ENCODE measurements at places on chromosomes 2 and 18.
A peak's percentile ranks its signal among the peaks of the same experiment; 100 is the strongest.

DNA sequence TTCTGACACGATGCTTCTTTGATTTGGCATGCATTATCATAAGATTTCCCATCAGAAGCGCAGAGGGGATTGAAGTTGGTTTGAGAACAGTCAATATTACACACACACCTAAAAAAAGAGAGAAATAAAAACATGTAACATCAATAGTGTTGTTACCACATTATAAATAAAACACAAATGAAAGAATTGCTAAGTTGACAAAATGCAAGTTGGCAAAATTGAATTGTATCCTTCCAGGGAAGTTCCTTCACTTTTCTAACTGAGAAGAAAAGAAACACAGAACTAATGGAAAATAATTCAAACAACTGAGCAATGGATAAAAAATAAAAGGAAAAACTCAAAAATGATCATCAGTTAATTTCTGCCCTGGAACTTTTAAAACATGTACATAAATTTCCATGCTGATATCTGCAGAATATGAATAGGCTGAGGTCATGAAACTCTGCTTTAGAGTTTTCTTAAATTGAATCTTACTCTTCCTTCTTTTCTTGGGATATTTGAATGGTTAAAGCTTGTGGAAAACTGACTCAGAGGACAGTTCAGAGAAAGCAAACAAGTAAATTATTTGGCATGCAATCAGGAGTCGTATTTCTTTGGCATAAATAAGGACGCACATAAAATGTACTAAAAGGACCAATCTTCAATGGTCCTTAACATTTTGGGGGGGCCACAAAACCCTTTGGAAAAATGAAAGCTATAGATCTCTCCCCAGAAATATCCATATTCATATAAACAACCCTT, 152.4 kb upstream of the CAVIN2 start:
- DNase-seq, result no peak

DNA sequence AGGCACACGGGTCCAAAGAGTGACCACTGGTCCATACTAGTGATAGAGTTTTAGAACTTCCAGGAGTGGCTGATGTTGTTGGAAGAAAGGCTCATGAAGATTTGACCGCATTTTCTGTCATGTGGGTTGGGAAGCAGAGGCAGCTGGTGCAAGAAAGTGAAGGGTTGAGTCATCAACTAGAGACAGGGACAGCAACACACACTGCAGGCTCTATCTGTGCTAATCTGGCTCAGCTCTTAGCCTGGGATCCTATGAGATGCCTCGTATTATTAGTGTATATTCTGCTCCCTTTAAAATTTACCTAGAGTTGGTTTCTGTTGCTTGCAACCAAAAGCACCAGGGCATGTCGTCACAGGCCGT, 2.5 kb upstream of the SH3RF3 start:
- DNase-seq, result no peak

DNA sequence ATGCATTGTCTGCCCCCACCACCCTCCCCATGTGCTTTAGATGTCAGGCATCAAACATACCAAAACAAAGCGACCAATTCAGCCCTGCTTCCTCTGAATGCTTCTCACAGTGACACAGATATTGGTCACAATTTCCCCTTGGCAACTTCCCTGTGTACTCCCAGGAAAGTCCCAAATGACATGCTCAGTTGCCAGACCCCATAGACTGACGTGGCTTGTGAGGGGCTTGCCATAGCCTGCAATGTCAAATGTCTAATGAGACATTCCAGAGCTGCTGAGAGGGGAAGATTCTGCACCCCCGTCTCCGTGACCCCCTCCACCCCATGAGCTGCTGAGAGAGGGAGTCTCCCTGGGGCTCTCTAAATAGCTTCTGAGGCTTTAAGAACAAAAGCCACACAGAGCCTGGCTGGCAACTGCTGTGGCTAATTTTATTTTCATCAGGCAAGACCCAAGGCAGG, 47.3 kb downstream of the RFTN2 start:
- no peak for DNase-seq

DNA sequence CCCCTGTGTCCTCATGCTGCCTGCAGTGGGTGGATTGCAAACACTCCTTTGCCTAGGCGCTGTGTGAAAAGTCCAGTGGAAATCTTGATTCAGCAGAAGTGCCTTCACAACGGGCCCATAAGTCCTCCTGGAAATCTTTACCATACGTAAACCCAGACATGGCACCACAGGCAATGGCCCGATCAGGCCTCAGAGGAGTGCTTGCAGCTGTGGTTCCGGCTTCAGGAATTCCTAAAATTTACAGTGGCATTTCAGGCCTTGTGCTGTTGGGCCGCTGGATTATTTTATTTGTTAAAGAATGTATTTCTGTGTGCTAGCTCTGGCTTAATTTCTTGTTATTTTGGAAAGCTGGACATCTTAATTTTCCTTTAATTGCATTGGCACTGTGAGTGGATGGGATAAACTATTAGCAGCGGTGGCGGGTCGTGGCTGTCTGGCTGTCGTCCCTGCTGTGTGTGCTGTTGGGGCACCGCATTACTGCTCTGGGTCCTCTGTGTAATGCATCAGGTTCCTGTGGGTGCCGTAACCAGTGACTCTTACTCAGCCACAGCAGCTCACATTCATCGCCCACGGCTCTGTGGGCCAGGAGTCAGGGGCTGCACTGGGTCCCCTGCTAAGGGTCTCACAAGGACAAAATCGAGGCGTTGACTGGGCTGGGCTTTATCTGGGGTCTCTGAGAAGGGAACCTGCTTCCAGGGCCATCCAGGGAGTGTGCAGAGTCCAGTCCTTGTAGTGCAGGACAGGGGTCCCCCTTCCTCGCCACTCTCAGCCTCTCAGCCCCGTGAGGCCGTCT, 73.1 kb downstream of the RTP5 start:
- no peak for DNase-seq

DNA sequence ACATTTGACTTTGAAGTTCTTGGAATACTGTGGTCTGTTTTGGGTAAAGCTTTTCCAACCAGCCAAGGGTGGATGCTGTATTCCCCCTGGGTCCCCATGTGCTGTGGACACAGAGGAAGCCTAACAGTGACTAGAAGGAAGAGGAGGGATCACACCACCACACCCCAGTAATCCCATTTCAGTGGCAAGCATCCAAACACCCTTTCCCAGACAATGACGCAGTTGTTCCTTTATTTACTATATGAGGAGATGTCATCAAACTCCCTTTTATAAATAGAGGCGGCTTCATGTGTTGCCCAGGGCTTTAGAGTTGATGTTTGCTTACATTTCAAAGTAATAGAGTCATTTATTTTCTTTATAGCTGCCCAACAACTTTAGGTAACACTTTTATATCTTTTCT, 959.4 kb upstream of the GYPC start:
- DNase-seq, result no peak

GRCh38 chr2:30332791-30333453, 101.6 kb downstream of the LBH start:
- DNase-seq, result no peak

DNA sequence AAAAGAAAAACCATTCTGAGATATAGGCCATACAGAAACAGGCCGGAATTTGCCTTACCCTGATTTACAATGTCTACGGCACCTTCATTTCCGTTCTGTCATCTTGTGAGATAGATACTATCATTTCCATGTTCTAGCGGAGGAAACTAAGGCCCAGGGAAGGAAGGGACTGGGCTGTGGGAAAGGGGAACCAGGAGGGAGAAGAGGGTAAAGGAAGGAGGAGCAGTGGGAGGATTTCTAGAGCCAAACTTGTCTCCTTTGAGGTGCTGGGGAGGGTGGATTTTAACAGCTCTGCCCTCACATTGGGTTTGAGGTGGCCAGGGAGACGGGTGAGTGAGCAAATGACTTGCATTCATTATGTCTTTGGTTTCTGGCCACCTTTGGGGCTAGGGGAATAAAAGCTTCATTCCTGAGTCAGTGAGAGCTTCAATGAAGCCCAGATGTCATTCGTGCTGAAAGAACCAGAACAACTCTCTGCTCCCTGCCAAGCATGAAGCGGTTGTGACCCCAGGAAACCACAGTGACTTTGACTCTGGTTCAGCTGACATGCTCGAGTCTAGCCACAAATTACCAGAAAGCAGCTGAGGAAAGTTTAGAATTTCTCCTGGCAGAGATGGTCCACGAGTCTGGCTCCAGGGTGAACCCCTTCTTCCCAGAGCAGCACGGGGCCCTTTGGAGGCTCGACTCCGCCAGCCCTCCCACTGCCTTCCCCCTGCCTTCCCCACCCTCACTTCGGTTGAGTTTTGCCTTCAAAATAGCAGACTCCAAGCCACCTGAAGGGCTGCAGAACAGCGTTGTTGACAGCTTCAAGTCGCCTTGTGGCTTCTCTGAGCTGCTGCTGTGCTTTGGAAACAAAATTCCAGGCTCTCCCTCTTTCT, 3.8 kb downstream of the ACTG2 start:
- peak; percentile 61 for DNase-seq

DNA sequence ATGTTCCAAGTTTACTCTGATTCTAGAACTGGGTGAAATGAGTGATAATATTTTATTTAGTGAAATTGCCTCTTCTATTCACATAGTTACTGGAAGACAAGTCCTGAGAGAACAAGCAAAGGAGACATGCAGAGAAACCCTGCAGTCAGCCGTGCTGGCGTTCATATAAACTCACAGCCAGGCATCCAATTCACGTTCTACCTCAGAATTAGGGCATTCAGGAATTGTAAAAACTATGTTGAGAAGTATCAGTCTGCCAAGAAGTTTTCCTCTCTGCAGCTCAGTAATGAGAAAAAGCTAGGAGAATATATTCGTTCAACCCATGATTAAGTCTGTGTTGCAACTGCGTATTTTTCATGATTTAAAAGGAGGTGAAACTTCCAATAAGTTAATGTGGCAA, 156.2 kb upstream of the DSEL start:
- DNase-seq, result no peak

GRCh38 chr18:51666763-51667191, 469.3 kb upstream of the MEX3C start:
- no peak for DNase-seq

- no peak for DNase-seq
These were observed 613.4 kb downstream of the ARHGAP15 start for GRCh38 chr2:143742581-143742980.

DNA sequence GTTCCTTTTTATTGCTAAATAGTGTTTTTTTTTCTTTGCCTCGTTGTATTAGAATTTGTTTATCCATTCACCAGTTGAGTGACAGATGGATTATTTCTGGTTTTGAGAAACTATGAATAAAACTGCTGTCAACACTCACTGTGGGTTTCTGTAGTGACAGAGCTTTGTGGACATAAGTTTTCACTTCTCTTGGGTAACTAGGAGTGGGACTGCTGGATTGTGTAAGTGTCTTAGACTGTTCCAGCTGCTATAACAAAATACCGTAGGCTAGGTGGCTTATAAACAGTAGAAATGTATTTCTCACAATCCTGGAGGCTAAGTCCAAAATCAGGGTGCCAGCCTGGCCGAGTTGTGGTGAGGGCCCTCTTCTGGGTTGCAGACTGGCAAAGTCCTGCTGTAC, 71.9 kb downstream of the TNFRSF11A start:
- no peak for DNase-seq

DNA sequence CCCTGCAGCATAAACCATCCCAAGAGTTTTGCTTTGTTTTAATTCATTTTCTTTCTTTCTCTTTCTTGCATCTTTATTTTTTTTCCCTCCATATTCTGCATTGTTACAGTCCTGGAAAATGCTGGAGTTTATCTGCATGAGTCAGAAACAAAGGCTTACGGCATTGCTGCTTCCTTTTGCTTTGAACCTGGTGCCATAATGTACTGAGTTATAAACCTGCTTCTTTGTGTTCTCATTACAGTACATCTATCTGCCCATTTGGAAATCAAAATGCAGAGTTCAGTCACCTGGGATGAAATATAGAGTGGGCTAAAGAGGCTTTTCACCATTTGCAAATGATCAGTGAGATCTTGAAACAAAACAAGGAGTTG, 1009.2 kb upstream of the FANCL start:
- no peak for DNase-seq

GRCh38 chr2:143333168-143333791, 204.1 kb downstream of the ARHGAP15 start:
- no peak for DNase-seq

DNA sequence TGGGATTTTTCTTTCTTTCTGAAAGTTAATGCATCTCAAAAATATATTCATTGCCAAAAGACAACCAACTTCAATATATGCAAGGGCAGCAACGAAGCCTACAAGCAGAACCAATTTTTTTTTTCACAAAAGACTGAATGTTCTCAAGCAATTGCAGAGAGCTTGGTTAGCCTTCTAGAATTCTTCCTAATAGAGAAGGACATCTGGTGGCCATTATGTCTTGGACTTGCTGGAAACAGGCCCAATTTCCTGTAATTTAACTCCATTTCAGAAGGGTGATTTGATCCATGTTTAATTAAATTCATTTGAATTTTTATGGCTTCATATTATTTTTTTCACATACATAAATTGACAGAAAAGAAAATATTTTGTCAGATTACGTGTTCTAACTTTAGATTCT, 208.0 kb downstream of the TPGS2 start:
- DNase-seq, result no peak

DNA sequence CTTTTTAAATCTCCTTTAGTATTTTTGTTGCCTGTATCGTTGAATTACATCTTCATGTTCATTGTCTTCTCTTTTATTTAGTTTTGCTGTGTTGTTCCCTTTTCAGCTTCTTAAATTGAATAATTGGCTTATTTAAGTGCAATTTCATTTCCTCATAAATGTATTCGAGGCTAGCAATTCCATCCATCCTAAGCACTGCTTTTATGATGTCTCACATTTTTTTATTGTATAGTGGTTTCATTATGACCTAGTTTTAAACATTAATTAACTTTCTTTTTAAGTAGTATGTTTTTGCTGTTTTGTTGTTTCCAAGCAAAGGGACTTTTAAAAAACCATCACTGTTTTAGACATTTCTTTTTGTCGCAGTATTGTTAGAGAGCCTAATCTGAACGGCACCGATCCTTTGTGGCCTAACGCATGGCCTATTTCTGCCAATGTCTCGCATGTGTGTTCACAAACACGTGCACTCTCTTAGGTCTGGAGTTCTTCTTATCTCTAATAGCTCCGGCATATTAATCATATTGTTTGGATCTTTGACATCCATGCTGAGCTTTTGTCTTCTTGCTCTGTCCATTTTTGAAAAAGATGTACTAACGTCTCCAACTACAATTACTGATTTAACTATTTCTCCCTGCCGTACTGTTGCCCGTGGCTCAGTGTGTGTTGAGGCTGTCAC, 59.6 kb upstream of the ZNF516 start:
- no peak for DNase-seq

DNA sequence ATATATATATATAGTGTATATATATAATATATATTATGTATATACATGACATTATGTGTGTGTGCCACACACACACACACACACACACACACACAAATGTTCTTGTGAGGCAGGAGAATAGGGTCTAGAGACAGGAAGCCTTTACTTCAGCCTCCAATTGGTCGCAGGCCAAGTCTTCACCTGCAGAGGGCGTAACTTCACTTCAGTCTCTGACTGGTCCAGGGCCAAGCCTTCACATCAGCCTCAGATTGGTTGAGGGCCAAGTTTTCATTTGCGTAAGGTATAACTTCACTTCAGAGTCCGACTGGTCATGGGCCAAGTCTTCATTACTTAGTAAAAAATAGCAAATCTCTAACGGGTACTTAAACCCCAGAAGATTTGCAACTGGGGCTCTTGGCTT, 13.2 kb upstream of the SS18 start:
- DNase-seq, result peak; percentile 44

DNA sequence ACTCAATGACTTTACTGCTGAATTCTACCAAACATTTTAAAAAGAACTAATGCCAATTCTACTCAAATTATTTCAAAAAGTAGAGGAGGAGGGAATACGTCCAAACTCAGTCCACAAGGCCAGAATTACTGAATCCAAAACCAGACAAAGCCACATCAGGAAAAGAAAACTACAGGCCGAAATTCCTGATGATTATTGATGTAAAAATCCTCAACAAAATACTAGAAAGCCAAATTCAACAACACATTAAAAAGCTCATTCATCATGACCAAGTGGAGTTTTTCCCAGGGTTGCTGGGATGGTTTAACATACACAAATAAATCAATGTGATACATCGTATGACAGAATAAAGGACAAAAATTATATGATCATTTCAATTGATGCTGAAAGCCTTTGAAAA, 103.9 kb upstream of the UBE2E3 start:
- DNase-seq, result no peak
